ENCODE measurements at places on chromosomes 2 and 18. TPM values are rescaled to one million over a fixed set of nuclear protein-coding genes. Genes with fewer than 3 reads are reported as not detected.

Gene ALPG
- 65.3 TPM for total RNA-seq

Gene ABCG5
- total RNA-seq, result 0.05 TPM

Gene UGT1A10
- total RNA-seq, result not detected

Gene PROC
- 1.1 TPM for total RNA-seq

Gene REG3G
- total RNA-seq, result not detected

Gene RAB6C
- 0.13 TPM for total RNA-seq

Gene CCDC85A
- total RNA-seq, result 0.05 TPM

Gene ZAP70
- 0.54 TPM for total RNA-seq

Gene UPP2
- total RNA-seq, result not detected

Gene TDRD15
- total RNA-seq, result not detected

Gene FAM228B
- 23.0 TPM for total RNA-seq

Gene BMP10
- total RNA-seq, result not detected

Gene TMEM247
- not detected for total RNA-seq

All from Panc1 (cell line).